Fibroblast of lung (primary cell): ENCODE measurements at places on chromosomes 6 and 20. TPM values are rescaled to one million over a fixed set of nuclear protein-coding genes. Genes with fewer than 3 reads are reported as not detected.

Gene GATA5
- 0.26 and 0.83 TPM in 2 replicates for total RNA-seq

Gene PPP1R14C
- total RNA-seq, result 0.17 and 0.26 TPM in 2 replicates

Gene PCSK2
- under 0.01 TPM in 1 of 2 replicates, not detected in the other for total RNA-seq

Gene KCNQ5
- total RNA-seq, result 4.6 and 4.9 TPM in 2 replicates

Gene C6orf15
- total RNA-seq, result not detected in 2 replicates

Gene SALL4
- 0.51 and 1.5 TPM in 2 replicates for total RNA-seq

Gene FAM83C
- not detected in 2 replicates for total RNA-seq

Gene ILRUN
- total RNA-seq, result 51.6 and 60.1 TPM in 2 replicates

Gene EPHA7
- under 0.01 TPM in 1 of 2 replicates, not detected in the other for total RNA-seq

Gene KCNS1
- 0.26 and 0.50 TPM in 2 replicates for total RNA-seq

Gene GCM1
- not detected in 2 replicates for total RNA-seq

Gene HLA-DQA1
- total RNA-seq, result 0.26 TPM in 1 of 2 replicates, not detected in the other

Gene FAM217A
- not detected in 2 replicates for total RNA-seq

Gene CDH26
- 0.26 and 0.50 TPM in 2 replicates for total RNA-seq

Gene DNMT3B
- 1.5 and 3.1 TPM in 2 replicates for total RNA-seq

Gene BCAS1
- under 0.01 and 0.17 TPM in 2 replicates for total RNA-seq

DNA sequence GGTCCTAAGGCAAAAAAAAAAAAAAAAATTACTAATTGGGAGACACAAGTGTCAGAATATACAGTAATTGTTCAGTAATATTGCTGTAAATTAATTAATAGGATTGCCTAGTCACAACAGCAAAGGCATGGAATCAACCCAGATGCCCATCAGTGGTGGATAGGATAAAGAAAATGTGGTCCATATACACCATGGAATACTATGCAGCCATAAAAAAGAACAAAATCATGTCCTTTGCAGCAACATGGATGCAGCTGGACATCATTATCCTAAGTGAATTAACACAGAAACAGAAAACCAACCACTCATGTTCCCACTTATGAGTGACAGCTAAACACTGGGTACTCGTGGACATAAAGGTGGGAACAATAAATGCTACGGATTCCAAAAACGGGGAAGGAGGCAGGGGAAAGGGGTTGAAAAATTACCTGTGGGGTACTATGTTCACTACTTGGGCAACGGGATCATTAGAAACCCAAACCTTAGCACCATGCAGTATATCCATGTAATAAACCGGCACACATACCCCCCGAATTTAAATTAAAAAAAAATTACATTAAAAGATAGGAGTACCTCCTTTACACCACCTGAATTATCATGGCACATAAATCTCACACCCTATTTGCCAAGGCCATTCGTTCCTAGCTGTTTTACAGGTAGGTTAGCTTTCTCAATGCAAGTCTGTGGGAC is 689 bp upstream of the PFDN4 start:
- no peak for DNase-seq

GRCh38 chr20:4569865-4570264 is 151.8 kb upstream of the PRND start:
- DNase-seq, result no peak

- DNase-seq, result no peak
These were observed 39.0 kb downstream of the MAS1 start for GRCh38 chr6:159929819-159930218.

DNA sequence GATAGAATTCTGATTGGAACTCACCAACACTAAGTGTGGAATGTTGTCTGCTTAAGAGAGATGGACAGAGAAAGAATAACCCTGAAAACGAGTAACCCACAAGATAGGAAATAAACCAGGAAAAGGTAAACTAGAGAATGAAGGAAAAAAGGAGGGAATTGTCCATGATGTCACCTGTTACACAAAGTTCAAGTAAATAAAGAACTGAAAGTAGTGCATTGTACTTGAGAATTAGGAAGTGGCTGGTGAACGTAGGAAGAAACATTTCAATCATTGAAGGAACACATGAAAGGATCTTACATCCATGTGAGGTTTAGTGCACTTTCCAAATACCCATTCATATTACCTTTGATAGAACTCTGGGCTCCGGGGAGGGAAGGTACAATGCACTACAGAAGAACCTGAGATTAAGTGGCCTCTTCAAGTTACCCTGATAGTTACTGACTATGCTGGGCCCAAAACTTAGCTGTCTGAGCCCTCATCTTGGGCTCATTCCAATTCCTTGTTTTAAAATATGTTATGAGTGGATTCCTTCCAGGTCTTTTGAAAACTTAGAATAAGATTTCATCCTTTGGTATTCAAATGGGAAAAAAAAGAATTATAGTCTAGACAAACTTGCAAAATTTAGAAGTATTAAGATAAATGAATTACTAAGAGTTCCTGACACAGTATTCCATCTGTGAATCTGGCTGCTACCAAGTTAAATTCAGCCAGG is 1.1 kb upstream of the STX7 start:
- no peak for DNase-seq

DNA sequence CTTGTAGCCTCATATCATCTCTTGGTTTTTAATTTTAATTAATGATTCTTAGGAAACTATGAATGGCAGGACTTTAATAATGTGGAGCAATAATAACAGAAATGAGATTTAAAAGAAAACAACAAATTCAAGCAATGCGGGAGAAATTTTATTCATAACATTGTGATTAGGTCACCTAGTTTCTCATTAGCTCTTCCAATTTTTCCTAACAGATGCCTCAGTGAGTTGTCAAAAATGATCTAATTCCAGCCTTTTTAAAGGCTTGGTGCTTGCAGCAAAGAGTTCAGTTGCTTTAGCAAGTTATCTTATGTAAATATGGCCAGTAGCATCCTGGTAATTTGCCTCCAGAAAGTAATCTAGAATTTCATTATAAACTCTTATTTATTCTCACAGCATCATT is 20.4 kb downstream of the PDE7B start:
- DNase-seq, result peak; percentile 83

DNA sequence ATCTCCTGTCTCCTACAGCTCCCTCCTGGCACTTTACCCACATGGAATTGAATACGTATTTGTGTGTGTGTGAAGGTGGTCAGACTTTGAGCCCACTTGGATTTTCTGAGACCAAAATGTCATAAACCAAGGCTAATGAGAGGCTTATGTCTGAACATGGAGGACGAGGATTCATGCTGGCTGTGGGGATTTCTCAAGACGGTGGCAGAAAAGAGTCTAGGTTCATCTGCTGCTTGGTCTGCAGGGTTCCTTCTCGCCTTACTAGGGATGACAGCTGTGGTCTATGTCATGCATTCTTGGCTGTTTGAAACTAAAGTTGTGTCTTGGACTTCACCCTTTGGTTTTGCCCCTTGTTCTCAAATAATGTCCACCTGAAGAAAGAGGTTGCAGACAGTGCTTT is 58.6 kb downstream of the FAM120B start:
- DNase-seq, result no peak

DNA sequence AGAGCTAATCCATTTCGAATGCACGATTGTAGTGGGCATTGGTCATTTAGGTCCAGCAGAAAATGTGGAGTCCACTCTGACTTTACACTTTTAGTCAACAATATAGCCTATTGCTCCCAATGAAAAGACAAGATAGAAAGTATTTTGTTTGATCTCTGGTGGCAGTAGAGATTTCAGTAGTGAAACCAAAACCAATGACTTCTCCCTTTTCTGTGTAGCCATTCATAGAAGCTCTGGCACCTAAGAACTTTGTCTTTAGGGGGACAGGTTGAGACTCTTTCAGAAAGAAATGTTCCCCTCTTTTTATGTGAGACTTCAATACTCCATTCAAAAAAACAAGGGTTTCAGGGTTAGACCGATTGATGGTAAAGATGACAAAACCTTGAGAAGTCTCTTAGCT is 510.8 kb upstream of the POU3F2 start:
- DNase-seq, result no peak

- no peak for DNase-seq
These were observed 77.5 kb upstream of the POPDC3 start for GRCh38 chr6:105257340-105257739.

- DNase-seq, result no peak
These were observed 17.3 kb downstream of the TREM1 start for GRCh38 chr6:41269166-41269565.

GRCh38 chr20:49385465-49385864 is 97.0 kb downstream of the KCNB1 start:
- peak; percentile 32 for DNase-seq

GRCh38 chr6:114160881-114161280 is 181.9 kb downstream of the HS3ST5 start:
- no peak for DNase-seq

GRCh38 chr6:160004419-160005175 is 35.7 kb downstream of the IGF2R start:
- DNase-seq, result no peak

GRCh38 chr6:124536842-124537191 is 425.4 kb upstream of the RNF217 start:
- DNase-seq, result peak; percentile 54

DNA sequence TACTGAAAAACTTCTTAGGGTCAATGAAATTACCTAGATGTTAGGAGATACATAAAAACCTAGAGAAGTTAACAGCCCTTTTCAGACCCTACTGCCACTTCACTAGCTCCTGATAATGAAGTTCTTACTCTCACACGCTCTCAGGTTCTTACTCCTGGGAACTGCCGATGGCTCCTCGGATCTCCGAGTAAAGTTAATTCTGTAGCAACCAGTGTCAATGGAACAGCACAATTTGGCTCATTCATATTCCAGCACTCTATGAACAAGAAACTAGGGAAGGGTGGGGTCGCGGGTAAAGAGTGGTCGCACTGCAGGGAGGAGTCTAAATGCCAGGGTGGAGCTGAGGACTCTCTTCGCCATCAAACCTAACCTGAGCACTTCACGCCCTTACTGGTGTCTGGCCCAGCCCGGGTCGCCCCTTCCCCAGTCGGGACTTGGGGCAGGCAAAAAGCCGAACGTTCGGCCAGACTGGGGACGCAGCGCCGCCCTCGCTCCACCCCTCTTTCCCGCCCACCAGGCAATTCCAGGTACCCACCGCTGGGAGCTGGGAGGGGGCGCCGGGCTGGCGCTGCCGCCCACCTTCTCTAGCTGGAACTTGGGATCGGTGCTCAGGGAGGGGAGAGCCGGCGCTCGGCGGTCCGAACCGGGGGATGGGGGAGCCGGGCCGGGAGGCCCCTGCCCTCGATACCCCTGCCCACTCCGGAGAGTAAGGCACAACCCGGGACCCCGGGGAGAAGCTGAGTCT is 744 bp downstream of the RAB23 start:
- DNase-seq, result peak; percentile 63

DNA sequence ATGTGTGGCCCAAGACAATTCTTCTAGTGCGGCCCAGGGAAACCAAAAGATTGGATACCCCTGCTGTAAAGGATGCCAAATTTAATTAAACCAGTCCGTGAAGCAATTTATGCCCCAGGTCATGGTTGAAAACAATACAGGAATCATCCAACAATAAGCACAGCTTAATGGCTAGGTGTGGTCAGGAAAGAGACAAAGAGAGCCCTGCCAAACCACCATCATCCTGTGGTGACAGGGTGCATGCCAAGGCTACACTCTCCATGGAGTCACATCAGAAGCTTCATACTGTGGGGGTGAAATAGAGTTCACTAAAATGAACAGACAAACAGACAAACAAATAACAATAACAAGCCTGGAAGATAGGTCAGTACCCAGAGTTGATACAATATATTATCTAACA is 62.7 kb downstream of the DZANK1 start:
- no peak for DNase-seq

DNA sequence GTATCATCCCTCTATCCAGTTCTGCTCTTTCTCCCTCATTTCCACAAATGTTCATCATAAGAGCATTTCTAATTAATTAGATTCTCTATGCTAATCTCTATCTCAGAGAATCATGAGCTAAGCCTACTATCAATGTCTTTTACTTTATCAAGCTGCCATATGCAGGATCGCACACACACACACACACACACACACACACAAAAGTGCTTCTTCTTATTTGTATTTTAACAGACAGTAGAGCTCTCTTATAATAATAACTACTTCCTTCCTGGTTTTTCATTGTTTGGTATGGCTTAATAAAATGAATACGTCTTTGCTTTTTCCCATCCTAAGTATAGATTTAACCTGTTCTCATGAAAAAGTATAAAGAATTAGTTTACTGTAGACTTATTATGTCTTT is 170.2 kb downstream of the HAO1 start:
- no peak for DNase-seq

- no peak for DNase-seq
These were observed 168.5 kb downstream of the SCP2D1 start for GRCh38 chr20:18981962-18982539.

DNA sequence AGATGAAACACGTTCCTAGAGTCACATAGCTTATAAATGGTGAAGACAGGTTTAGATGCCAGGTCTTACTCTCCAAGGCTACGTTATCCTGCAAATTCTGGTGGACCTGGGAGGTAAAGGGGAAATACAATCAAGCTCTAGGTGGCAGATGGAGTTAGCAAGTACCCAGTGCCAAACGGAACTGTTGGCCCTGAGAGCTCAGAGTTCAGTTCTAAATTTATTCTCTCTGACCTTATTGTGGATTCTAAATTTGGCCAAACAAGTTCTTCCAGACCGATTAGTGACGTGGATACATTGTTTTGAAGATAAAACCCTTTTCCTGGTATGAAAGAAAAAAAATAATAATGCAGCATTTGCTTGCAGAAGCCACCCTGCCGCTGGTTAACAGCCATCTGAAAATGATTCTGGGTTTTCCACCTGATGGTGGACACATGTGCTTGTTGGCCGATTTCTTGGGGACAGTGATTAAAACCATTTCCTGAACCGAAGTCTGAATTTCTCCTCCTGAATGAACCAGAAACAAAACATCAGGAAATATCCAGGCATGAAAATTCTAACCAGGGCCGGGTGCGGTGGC is 32.5 kb downstream of the RIPOR3 start:
- no peak for DNase-seq

GRCh38 chr20:58818586-58819285 is 32.0 kb downstream of the GNAS-AS1 start:
- DNase-seq, result no peak

- DNase-seq, result no peak
These were observed 327.3 kb upstream of the RUNX2 start for GRCh38 chr6:45000833-45001232.

DNA sequence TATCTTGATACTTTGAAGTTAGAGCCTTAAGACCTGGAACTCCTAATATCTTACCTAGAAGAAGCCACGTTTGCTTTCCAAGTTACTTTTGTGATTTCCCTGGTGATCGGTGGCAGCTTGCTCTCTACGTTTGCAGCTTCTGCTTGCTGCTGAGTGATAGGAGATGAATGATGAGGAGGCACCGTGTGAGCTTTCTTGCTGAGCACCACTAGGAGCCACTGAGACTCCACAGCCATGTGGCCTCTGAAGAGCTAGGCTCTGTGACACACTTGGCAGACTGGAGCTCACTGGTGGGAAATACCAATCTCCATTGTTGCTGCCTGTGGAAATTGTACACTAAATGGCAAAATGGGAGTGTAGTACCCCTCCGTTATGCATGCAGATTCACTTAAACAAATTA is 161.8 kb downstream of the IBTK start:
- no peak for DNase-seq

DNA sequence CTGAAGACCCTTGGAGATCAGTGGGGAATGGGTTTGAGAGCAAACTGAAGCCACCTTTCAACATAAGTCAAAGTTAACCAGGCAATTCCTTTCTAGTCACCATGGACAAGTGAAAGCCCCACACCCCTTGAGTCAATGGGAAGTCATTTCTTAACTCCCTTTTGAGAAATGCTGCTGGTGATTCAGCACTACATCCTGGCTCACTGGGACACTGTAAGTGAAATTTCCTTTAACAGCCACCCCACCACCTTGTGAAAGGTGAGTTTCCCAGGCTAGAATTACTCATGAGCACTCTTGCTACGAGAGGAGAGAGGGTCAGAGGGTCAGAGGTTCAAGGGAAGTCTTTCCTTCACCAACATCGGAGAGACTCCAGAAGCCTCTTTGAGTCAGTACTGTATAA is 93.3 kb upstream of the MARCKS start:
- peak; percentile 79 for DNase-seq

- DNase-seq, result no peak
These were observed 17.5 kb downstream of the FRMD1 start for GRCh38 chr6:168061269-168062210.
